ELR (cell line): ENCODE measurements at places on chromosomes 12 and 14.
A peak's percentile ranks its signal among the peaks of the same experiment; 100 is the strongest.

- DNase-seq, result peak; percentile 39
These were observed 456.7 kb upstream of the SEL1L start for GRCh38 chr14:81990312-81990761.

- peak; percentile 45 for DNase-seq
These were observed 963 bp downstream of the ATL1 start for GRCh38 chr14:50560931-50561285.

- peak; percentile 70 for DNase-seq
These were observed 7.5 kb upstream of the SAV1 start for GRCh38 chr14:50675597-50675996.

DNA sequence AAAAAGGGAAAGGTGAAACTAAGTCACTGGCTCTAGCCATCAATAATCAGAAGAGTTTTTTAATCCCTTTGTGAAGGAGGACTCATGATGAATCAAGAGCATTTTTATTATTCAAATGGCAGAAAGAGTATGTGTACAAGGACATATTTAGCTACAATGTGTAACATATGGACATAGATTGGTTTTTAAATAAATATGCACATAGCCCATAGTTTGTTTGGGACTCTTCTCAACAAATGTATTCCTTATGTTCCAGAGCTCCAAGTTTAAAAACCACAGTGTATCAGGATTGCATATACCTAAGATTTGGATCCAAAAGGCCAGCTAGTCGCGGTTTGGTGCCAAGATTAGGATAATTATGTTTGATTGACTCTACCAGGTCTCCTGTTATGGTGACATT, 104.2 kb downstream of the C12orf50 start:
- no peak for DNase-seq

- DNase-seq, result no peak
These were observed 18.1 kb downstream of the ARPC3 start for GRCh38 chr12:110431957-110432587.

DNA sequence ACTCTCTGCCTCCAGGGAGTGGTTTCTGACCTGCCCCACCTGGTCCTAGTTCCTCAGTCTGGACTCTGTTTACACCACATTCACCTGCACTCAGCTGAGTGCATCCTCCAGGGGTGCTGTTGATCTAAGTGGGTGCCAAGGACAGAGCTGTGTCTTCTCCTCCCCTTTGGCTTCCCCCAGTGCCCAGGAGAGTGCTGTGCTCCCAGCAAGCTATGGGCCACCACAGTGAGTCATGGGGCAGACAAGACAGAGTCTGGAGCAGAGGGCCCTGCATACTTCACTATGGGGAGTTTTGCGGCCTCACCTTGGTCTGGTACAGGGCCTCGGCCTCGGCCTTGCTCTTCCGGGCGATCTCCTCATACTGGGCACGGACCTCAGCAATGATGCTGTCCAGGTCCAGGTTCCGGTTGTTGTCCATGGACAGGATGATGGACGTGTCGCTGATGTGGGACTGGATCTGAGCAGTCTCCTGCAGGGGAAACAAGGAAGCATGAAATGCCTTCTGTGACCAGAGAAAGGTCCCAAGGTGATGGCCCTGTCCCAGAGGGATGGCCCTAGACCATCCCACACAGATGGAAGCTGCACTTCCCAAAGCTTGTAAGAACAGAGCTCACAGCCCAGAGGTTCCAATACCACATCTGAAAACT, 4.9 kb downstream of the KRT73 start:
- no peak for DNase-seq

DNA sequence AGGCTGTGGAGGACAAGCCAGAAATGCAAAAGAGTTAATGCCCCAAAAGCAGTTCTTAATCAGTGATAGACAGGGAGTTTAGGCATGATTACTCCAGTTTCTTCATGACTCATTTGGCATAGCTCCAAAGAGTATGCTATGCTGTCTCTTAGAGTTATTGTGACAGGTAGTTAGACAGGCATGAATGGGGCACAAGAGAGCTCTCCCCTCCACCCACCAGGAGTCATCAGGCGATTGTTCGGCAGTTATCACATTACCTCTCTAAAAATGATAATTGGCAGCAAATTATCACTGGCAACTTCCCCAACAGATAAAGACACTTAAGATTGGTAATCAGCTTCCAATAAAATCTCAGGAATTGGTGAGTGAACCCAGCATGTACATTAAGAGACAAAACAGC, 320.1 kb downstream of the DAD1 start:
- peak; percentile 49 for DNase-seq

DNA sequence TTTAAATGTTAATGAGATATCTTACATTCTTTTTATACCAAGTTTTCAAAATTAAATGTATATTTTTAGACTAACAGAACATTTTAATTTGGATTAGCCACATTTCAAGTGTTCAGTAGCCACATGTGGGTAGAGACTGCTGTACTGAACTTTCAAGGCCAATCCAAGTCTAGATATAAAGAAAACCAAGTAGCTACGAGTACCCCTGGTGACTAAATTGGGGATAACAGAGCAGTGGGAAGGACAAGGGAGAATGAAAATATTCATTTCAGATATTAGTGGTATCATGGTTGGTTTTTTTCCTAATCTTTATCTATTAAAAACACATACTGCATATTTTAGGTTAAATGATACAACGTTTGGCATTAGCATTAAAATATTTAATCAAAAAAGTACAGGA, 69.4 kb upstream of the RHOJ start:
- peak; percentile 15 for DNase-seq

DNA sequence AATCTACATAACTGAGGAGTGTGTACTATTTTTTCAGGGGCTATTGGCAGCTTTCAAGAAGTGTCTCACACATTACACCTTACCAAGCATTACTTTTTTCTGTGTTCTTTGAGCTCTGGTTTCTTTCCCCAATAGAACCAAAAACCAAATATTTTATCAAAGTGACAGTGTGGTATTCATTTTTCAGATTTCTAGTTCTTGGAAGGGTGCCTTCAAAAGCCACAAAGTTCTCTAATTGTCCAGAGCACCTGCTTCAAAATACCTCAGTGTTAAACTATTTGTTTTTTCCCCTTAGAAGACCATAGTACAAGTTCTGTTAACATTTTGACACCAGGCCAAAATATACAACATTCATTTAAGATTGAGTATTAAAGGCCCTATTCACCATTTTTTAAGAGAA, 515.7 kb downstream of the ETNK1 start:
- no peak for DNase-seq

- DNase-seq, result no peak
These were observed 323.4 kb downstream of the VRK1 start for GRCh38 chr14:97120611-97121031.

DNA sequence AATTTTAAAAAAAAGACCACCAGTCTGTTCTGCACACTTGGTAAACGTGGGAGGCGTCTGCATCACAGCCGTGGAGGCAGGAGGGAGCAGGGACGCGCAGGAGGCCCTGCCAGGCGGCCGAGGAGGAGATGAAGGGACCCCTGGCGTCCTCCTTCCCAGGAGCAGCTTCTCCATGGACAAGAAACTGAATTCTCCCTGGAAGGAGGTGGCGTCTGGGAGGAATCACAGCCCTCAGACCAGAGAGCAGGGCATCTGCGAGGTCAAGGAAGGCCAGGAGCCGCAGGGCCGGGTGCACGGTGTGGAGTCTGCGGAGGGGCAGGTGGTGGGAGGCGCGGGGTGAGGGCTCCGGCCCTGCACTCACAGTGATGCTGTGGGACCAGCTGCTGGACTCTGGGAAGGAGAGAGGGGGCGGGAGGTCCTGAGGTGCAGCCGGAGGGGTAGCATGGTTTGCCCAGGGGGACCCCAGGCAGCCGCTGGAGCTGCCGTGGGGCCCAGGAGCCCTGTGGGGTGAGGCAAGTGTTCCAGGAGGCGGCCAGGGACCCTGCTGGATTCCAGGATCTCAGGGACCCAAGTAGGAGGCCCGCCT, 73.5 kb upstream of the GALNT9 start:
- no peak for DNase-seq

- DNase-seq, result no peak
These were observed 135.4 kb downstream of the TPH2 start for GRCh38 chr12:72074065-72074464.

- no peak for DNase-seq
These were observed 41.5 kb downstream of the FAM186A start for GRCh38 chr12:50354908-50355307.

- peak; percentile 75 for DNase-seq
These were observed 20.4 kb downstream of the SAV1 start for GRCh38 chr14:50647753-50648152.

DNA sequence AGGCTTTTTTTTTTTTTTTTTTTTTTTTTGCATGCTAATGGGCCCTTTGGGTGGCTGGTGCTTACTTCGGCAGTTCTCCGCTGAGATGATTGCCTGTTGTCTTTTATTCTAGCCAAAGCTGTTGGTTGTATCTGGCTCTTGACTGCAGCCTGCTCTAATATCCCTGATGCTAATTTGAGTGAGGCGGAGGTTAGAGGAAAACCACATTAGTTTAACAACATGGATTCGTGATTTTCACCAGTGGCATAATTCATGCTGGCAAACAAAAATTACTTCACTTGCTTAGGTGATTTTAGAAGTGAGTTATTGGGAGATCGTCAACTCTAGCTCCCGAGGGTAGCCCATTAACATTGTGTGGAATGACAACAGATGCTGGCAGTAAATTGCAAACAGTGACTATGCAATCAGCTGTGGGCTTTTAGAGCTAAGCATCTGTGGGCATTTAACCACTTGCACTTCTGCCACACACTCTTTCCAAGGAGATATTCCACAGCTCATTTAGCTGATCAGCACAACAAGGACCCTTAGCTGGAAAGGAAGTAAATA, 97.6 kb upstream of the ZDHHC17 start:
- no peak for DNase-seq

- DNase-seq, result no peak
These were observed 3.5 kb upstream of the CLEC1A start for GRCh38 chr12:10102322-10102721.

DNA sequence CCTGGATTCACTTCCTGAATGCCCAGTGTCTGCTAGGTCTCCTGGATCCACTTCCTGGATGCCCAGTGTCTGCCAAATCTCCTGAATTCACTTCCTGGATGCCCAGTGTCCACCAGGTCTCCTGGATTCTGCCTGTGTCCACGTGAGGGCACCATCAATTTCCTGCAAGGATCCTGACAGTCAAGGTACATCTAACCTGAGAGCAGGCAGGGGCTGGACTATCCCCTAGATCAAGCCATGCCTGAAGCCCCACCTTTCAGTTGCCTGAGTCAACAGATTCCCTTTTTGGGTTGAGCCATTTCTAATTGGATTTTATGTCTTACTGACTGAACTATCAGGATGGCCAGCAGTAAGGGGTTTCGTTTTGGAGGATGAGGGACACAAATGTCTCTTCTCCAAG, 49.5 kb downstream of the GALNT9 start:
- no peak for DNase-seq

DNA sequence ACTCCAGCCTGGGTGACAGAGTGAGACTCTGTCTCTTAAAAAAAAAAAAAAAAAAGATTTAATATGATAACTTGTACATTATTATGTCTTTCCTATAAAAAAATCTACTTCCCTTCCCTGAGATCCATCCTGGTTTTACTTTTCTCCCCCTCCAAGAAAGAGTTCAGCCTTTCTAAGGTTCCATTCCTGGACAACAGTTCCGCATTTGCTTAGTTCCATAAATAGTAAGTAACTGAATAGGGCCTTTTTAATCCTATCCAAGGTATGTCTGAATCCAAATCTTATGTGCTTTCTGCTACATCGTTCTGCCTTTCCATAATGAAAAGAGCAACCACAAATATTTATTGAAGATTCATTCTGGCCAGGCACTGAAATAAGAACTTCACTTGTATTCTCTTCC, 187.8 kb downstream of the DACT1 start:
- DNase-seq, result no peak

GRCh38 chr12:48067250-48067938, 38.5 kb downstream of the SENP1 start:
- DNase-seq, result no peak

DNA sequence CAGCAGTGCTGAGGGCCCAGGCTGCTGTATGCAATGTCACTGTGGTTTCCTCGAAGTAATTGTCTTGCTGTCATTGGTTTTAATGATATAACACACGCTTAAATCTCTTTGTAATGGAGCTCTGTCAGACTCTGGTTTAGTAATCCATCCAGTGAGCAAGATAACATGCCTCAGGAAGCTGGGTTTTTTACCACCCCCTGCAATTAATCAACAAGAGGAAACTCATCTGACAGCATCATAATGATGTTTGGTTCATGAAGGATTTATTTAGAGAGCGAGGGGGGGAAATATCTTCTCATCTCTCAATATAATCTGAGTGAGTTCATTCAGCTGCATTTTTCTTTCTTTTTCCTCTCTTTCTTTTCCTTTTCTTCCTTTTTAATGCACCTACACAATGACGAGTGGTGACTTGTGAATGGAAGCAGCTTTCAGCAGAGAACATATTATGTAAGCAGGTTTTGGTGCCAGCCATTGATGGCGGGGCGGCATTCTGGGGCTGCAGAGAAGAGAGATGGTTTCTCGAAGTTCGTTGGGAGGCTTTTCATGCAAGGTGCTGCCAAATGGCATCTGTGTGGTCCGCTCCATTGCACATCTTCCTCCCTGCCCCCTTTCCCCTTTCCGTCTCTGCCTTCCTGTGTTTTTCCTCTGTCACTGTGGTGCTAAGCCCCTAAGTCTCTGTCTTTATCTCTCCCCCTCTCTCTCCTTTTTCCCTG, 6.7 kb downstream of the RPH3A start:
- no peak for DNase-seq

DNA sequence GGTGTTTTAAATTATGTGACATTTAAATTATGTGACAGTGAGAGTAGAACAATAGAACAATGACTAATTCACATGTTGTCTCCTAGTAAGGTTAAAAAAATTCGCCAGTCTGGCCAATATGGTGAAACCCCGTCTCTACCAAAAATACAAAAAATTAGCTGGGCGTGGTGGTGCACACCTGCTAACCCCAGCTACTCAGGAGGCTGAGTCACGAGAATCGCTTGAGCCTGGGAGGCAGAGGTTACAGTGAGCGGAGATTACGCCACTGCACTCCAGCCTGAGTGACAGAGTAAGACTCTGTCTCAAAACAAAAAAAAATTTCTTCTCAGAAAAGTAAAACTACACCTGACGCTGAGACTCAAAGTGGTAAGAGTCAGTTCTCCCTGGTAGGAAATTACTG, 2.7 kb downstream of the CS start:
- DNase-seq, result no peak

DNA sequence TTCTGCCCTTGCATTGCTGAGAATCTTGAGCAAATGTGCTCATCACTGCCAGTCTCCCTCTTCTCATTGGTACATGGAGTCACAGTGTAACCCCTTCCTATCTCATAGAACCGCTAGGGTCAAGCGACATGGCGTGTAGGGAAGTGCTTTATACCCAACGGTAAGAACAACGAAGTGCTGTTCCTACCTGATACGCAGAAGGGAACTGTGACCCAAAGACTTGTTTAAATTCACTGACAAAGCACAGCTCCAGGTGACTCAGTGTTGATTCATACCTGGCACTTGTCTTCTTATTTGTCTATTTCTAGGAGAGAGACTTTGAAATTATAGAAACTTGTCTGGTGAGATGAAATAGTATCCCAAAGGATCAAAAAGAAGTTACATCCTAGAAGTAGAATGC, 53.7 kb downstream of the FBXL14 start:
- peak; percentile 76 for DNase-seq

- DNase-seq, result no peak
These were observed 161.3 kb downstream of the CPNE8 start for GRCh38 chr12:38744041-38744440.
